ENCODE measurements at places on chromosomes 7 and 10. TPM values are rescaled to one million over a fixed set of nuclear protein-coding genes. Genes with fewer than 3 reads are reported as not detected.

- DNase-seq, result no peak
Measured at GRCh38 chr10:132565516-132566209, 28.1 kb downstream of the INPP5A start.

DNA sequence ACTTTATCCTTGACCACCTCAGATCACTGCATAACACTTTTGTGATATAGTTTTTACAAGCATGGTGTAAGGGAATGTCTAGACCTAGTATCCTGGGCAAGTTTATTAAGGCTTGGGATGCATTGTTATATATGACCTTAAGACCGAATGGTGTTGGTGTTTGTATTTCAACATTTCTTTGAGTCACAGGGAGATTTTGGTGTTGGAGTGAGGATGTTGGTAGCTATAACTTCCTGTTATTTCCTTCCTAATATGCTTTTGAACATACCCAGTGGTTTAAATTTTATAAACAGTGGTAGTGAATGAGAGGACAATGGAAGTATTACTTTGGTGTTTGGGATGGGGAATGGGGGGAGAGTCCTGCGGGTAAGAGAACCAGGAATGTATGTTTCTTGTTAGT lies 2.6 kb downstream of the EXOC4 start:
- DNase-seq, result no peak

DNA sequence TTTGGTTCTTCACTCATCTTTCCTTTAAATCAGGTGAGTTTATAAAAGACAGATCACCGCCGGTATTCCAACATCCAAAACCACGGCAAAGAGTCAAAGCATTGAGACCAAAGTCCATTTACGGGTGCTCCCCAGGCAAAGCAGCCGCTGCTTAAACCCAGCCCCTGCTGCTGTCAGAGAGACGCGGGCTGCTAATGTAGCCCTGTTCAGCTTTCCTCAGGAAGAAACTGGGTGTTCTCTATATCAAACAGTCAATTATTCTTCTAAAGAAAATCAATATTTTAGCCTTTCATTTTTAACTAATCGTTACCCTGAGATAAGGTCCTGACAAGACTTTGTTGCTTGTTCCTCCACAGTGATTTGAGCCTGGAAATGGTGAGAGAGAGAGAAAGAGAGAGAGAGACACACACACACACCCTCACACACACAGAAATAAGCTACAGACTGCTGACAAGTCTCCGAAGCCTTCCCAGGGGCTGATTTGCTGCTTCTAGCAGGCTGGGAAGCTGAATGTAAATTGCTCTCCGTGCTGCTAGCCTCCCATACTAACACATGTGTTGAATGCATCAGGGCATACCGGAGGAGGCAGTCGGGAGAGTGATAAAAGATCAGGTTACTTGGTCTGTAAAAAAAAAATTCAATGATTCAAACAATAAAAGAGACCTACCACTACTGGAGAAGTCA lies 183.0 kb upstream of the ANK3 start:
- DNase-seq, result no peak

SRGN gene
- not detected for polyA plus RNA-seq

Data from H1 (cell line).